ENCODE measurements at places on chromosomes 5 and 9. TPM values are rescaled to one million over a fixed set of nuclear protein-coding genes. Genes with fewer than 3 reads are reported as not detected.

- DNase-seq, result no peak
Measured at GRCh38 chr5:138653502-138653901, 78.3 kb upstream of the HSPA9 start.

DNA sequence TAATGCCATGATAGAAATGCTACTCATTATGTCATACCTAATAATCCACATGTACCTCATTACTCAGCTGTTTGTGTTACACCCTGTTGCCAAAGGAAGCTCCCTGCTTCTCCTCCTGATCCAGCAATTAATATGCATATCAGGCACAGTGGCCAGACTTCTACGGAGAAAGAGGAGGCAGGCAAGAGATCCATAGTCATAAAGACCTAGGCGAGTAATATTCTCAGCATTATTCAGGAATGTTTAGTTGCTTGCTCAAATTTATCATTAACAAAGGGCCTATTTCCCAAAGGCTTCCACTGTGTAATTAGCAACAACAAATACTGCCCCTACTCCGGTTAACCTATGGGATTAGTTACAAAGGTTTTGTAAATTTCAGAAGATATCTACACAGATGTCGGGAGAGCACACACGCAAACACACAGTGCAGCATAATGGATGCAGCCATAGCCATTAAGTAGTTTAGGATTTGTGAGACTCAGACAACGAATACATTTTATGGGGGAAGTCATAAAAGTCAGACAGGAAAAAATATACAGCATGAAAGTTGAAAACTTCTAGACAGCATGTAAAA is 192.6 kb downstream of the EFNA5 start:
- no peak for DNase-seq

DNA sequence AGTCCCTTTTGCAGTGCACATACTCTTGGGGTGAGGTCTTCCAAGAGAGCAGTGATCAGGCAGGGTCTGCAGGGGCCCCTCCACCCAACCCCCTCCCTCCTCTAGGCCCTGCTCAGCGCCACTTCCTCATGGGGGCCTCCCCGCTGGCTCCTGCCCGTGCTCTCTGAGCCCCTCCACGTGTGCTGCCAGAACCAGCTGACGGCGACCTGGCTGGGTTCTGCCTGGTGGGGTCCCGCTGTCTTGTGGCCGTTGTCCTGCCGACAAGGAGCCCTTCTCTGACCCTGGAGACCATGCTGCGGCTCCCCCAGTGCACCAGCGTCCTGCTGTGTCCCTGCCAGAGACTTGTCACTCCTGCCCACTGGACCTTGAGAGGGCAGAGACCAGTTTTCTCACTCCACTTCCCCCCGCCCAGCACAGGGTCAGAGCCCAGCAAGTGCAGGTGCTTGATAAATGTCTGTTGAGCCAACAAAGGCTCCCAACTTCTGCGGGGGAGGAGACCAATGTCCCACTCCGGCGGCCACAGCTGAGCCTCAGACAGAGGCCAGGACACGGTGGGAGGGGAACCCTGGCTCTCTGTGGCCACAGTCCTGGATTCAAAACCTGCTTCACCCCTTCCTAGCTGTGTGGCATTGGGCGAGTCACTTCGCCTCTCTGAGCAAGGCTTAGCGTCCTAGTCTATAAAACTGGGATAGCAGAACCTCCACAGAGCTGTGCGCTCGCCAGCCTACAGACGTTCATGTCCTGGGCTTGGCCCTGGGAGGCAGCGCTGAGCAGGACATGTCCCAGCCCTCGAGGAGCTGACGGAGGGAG is 24.8 kb downstream of the SARDH start:
- peak; percentile 59 for DNase-seq

GRCh38 chr5:52017567-52017966 is 634.3 kb downstream of the ISL1 start:
- DNase-seq, result no peak

DNA sequence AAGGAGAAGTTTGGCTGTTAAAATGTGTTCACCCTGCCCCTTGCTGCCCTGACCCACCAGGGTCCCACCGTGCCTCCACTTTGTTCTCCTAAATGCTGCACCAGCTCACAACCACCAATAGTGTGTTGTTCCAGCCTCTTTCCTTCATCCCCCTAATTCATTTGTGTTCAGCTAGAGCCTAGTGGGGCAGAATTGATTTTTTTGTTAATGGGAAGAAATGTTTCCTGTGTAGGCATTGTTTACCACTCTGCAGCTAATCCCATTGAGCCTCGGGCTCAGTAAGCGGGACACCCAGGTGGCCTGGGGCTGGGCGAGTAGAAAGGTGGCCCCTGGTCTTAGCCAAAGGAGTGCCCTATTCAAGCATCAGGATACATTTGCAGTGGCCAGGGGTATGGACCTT is 127.6 kb downstream of the MVB12B start:
- no peak for DNase-seq

GRCh38 chr5:81749561-81750307 is 1.2 kb downstream of the SSBP2 start:
- DNase-seq, result peak; percentile 72

- no peak for DNase-seq
Measured at GRCh38 chr5:145872486-145872885, 328 bp downstream of the GRXCR2 start.

- no peak for DNase-seq
Measured at GRCh38 chr9:134708672-134709038, 67.1 kb downstream of the COL5A1 start.

- DNase-seq, result no peak
Measured at GRCh38 chr9:136404801-136405136, 4.8 kb upstream of the SNAPC4 start.

GRCh38 chr9:4079346-4079745 is 220.5 kb downstream of the GLIS3 start:
- no peak for DNase-seq

- DNase-seq, result no peak
Measured at GRCh38 chr5:175920231-175920811, 47.8 kb downstream of the THOC3 start.

DNA sequence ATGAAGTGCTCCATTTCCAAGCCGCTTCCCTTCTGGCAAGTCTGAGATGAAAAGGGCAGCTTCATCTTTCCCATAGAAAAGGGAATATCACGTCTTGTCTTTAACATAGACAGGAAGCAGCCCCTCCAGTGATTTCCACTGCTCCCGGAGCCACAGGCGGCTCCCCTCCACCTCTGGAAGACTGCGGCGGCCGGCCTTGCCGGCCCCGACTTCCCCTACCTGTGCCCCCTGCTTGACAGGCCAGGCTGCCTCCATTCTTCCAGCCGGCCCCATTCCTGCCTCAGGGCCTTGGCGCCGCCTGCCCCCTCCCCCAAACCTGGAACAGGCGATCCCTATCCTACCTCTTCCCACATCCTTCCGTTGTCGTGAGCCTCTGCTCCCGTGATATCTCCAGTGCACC is 141.8 kb downstream of the ZNF354C start:
- no peak for DNase-seq

DNA sequence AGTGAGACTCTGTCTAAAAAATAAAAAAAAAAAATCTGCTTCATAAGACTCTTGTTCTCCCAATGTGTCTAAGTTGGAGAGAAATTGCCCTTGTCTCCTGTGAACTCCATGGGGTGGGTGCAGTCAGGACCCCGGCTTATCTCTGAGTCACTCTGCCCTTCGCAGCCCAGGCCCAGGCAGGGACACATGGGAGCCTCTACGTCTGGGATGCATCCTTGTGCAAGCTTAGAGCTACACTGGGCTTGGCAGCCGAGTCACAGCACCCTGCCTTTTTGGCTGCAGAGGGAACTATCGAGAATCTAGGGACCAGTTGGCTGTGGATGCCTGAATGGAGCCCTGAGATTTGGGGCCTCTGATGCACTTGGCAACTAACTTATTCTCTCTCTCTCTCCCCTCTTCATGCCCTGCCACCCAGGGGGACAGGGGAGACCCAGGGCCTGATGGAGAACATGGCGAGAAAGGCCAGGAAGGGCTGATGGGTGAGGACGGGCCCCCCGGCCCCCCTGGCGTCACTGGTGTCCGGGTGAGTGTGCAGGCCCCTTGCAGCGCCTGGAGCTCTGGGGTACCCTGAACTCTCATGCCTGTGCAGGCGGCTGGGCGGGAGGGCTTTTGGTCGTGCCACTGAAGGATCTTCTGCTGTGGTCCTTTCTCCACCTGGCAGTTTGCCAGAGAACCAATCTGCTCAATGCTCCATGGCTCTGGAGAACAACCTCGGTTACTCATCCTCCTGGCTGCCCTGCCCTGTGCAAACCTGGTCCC is 47.5 kb upstream of the ORM1 start:
- peak; percentile 68 for DNase-seq

- no peak for DNase-seq
Measured at GRCh38 chr9:127711226-127711701, 4.2 kb downstream of the PTRH1 start.

DNA sequence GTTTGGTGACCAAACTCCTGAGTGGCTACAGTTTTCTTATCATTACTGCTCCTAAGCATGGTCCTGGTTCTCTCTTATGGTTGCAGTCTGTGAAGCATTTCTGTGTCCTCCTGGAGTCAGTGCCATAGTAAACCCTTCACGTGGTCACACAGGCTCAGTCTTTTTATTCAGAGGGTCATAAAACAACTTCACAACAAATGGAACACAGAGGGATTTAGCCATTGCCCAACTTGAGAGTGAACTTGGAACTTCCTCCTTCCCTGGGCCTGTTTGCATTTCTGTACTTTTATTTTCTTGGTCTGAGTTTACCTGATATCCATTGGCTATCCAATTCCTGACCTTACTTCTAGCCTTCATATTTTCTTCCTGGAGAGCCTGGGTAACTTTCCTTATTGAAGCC is 144.9 kb downstream of the CCDC192 start:
- no peak for DNase-seq

DNA sequence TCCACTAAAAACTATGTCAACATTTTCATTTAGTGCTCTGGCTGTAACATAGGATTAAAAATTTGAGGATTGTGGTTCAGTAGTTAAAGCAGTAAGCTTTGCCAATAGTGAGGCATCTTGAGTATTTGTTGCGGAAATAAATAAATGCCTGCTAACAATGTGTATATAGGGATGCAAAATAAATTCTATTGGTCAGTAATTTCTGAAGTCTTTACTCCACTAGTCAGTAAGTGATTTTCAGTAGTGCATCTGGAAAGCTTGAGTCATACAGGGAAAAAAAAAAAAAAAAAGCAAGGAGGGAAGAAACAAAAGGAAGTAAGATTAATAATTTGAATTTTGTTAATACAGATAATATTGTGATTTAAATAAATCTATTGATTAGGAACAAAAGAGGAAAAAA is 21.0 kb downstream of the NIPBL start:
- no peak for DNase-seq

The ACER2 gene
- total RNA-seq, result 3.6 TPM

The RIMOC1 gene
- total RNA-seq, result 18.8 TPM

The QRFP gene
- total RNA-seq, result not detected

The PTPRD gene
- 1.5 TPM for total RNA-seq
